Stimulated activated CD4-positive, alpha-beta T cell treated with anti-CD3 and anti-CD28 coated beads, Interleukin-4, amount 100 ng/mL, for 1 hour (primary cell): ENCODE measurements at places on chromosomes 4 and X.

- no peak for DNase-seq
These were observed 246.8 kb downstream of the ADGRL3 start for GRCh38 chr4:61446941-61447340.

DNA sequence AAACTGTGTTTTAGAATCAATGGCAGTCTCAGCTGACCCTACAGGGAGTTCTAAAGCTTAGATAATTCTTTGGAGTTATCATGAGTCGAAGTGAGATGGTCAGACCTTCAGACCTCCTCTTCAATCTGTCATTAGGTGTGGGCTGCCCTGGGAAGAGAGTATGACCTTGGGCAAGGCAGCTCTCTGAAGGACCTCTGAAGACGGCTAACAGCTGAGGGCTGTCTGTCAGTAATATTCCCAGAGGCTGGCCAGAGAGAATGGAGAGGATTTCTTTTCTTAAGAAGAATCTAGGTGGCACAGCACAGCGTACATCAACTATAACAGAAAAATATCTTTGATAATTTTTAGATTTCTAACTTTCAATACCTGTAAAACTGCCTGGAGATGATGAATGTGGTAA lies 379.4 kb downstream of the ZNF674 start:
- no peak for DNase-seq

GRCh38 chrX:103806862-103807474 lies 25.1 kb downstream of the RAB9B start:
- no peak for DNase-seq

DNA sequence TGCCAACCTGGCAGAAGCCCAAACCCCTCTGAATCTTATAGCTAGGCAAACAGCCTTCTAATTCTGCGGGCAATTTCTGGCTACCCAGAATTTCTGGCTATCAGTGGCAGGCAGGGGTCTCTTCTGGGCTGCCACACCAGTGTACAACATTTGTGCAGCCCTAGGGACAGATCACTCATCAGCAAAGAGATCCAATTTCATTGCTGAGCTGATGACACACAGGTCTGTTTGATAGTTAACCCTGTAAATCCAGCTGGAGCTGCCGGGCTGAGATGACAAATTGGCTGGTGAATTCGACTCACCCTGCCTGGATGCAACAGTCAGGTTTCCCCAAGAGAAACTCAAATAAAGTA lies 2.4 kb downstream of the MID1 start:
- DNase-seq, result no peak

GRCh38 chr4:177385576-177386277 lies 56.5 kb downstream of the AGA start:
- no peak for DNase-seq
